H4 (cell line): ENCODE measurements at places on chromosomes 7 and 10. TPM values are rescaled to one million over a fixed set of nuclear protein-coding genes. Genes with fewer than 3 reads are reported as not detected.

DNA sequence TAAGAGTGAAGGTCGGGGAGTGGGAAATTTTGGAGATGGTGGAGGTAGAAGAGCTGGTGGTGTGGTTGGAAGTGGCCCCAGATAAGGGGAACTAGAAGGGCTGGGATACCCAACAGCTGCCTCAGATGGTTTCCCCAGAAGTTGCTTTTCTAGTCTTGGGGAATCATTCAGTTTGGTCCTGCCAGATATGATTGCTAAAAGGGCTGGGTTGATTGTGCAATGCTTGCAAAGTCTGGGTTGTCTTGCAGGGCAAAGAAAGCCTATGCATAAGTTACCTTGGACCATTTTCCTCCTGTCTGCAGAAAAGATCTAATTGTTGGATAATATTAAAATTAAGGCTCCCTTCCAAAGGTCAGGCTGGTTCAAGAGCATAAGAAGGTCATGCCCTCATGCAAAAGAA, 213.8 kb upstream of the ZNF804B start:
- DNase-seq, result no peak

GRCh38 chr7:99314504-99314903, 11.2 kb upstream of the ARPC1A start:
- DNase-seq, result no peak

DNA sequence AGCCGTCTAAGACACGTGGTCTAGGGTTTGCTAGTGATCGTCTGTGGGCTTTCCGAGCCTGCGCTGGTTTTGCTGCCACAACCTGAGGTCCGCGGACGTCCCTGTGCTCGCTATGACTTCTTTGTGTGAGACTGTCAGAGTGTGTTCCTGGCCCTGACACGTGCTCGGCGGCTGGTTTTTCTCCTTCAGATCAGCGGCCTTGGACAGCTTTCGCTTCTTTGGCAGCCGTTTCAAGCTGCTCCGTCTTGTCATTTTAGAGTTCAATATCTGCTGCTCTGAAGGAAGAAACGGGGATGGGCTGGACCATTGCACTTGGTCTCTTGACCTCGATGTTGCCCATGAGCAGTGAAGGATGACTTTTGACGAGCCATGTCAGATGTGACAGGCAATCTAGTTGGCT, 147.3 kb downstream of the MGMT start:
- DNase-seq, result no peak

PDK4 gene
- 0.45 and 1.0 TPM in 2 replicates for total RNA-seq

GRCh38 chr7:95599069-95599468, 2.8 kb upstream of the PDK4 start:
- no peak for DNase-seq

- DNase-seq, result no peak
These were observed 1093.5 kb downstream of the NRG3 start for GRCh38 chr10:82968533-82968932.

DNA sequence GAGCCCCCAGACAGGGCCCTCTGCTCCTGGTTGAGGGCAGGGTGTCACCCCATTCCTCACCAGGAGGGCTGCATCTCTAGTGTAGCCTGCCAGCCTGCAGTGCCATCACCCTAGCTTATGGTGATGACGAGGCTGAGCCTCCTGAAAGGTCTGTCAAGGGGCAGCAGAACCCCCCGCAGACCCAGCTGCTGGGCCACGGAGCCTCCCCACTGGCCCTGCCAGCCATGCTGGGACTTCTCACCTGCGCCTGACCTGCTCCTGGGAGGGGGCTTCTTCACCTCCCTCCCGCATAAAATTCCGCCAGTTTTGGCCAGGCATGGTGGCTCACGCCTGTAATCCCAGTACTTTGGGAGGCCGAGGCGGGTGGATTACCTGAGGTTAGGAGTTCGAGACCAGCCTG, 40.4 kb upstream of the RASGEF1A start:
- DNase-seq, result no peak

DNA sequence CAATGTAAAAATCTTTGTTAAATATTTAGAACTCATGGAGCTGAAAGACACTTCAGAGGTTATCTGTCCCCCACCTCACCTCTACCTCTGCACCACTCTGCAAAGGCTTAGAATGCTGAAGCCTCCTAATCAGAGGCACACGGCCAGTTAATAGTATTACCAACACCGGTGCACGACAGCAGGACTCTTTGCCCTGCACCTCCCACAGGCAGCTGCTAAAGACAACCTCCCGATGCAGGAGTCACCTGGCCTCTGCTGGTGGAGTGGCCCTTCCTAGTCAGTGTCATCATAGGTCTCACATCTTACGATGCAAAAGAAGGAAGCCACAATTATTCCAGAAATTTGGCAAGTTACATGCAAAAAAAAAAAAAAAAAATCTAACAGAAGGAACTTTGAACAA, 66.6 kb upstream of the MGMT start:
- no peak for DNase-seq

ZEB1 gene
- 10.6 and 12.2 TPM in 2 replicates for total RNA-seq

GRCh38 chr7:148803094-148803493, 81.0 kb downstream of the EZH2 start:
- DNase-seq, result no peak

GRCh38 chr7:13108061-13108460, 420.6 kb downstream of the ARL4A start:
- no peak for DNase-seq

TRIM74 gene
- not detected in 2 replicates for total RNA-seq

PRR15 gene
- 0.58 and 1.2 TPM in 2 replicates for total RNA-seq

DNA sequence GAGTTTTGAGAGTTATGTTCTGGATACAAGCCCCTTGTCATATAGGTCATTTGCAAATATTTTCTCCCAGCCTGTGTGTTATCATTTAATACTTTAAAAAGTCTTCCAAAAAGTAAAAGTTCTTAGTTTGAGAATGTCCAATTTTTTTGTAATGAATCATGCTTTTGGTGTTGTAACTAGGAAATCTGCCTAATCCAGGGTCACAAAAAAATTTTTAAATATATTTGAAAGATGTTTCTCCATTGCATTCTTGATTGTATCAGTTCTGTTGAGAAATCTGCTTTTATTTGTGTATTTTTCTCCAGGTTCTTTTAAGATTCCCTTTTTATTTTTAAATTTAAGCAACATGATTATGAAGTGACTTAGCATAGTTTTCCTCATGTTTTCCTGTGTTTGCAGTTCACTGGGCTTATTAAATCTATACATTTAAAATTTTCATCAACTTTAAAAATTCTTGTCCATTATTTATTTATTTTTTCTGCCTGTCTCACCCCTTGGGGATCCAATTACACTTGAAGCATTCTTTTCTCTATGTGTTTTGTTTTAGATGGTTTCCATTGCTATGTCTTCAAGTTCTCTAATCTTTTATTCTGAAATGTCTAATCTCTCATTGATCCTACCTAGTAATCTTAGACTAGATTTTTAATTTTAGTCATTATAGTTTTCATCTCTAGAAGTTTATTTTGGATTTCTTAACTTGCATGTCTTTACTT, 47.0 kb downstream of the CCDC71L start:
- no peak for DNase-seq

- no peak for DNase-seq
These were observed 89.9 kb downstream of the RNF216 start for GRCh38 chr7:5691606-5692005.

PGAM2 gene
- not detected in 2 replicates for total RNA-seq

GRCh38 chr7:66167773-66168387, 37.3 kb upstream of the TPST1 start:
- peak; percentile 81 for DNase-seq

CHN2 gene
- total RNA-seq, result 4.7 and 17.2 TPM in 2 replicates

DNA sequence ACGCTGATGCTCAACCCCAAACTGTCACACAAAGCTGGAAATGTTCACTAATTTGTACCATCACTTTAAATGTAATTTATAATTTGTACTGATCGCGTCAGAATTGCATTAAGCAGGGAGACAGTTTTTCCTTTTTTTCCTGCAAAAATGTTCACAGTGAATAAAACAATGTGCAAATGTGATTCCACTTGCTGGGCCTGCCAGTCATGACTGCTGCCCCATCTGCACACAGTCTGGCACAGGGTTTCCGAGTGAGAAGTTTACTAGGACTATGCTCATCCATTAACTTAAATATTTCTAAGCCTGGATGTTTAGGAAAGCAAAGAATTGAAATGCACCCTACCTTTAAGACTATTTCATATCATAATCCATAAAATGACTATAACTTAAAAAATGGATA, 99.6 kb downstream of the SORBS1 start:
- no peak for DNase-seq

PPRC1 gene
- total RNA-seq, result 12.8 and 14.7 TPM in 2 replicates

DNA sequence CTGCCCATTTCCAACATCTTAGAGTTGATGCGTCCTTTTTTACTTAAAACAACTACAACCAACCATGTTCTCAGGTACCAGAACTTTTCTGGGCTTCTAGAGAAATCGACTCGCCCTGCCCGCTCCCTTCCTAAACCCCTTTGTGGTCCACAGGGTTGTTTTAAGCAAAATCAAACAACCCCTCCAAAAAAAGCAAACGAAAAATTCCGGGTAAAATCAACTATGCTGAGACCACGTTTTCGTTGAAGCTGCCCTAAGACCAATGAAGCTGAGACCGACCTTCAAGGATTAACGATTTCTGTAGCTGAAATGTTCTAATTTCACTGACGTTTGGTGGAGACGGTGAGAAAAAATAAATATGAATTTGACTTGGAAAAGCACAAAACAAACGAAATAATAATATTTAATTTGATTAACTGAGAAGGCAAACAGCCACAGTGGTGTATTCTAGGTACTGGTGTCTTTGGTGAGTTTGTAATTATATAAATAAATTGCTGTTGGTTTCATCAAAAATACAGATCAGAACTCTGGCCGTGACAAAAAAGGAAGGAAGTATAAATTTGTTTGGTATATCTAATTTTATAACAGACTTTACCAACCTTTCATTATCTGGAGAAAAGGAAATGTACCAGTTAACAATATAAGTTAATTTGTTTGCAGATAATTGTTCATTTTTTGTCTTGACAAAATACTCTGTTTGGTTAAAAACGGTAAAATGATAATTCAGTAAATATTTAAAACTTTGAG, 4.7 kb upstream of the IGF2BP3 start:
- peak; percentile 44 for DNase-seq

DNA sequence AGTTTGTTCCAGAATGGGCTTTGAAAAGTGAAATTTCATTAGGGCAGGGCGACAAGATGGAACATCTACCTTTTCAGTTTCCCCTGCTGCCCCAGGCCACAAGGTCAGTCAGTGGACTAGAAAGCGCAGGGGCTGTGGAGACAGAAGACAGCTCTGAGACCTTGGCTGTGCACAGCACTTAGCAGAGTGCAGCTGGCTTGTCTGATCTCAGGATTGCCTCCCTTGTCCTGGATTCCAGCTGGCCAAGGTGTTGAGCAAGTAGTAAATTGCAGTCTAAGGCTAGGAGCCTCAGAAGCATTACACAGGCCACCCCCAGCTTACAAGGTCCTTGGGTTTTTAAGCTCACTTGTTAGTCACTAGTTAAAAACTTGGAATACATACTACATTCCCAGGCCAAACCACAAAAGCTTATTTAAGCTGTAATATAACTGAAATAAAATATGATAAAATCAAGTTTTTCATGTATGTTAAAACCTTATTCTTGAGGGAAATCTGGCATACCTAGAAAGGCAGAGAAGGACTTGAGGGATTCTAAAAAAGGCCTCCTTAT, 67.3 kb upstream of the NPY start:
- DNase-seq, result peak; percentile 69

GRCh38 chr10:88525371-88526069, 57.6 kb downstream of the RNLS start:
- peak; percentile 48 for DNase-seq

DNA sequence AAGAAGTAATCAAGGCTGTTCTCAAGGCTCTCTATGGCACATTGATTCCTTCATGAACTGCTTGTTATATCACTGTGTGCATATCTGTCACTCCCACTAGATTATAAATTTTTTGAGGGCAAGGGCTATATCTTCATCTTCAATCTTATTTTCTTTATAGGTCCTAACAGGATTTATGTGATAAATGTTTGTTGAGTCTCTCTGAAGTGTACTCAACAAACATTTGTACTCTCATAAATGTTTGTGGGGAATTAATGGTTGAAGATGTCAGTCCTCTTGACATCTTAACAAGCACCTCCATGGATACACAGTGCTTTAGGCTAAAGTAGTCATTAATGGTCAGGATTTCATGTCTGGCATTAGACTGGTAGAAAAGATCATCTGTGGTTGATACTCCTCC, 143.2 kb downstream of the RNLS start:
- DNase-seq, result no peak

- no peak for DNase-seq
These were observed 163.8 kb downstream of the PRPF18 start for GRCh38 chr10:13750299-13751190.

GRCh38 chr7:123329988-123330643, 130.3 kb upstream of the SLC13A1 start:
- no peak for DNase-seq

PPP1R17 gene
- not detected in 2 replicates for total RNA-seq

GRCh38 chr7:151252561-151252835, 4.0 kb upstream of the SMARCD3 start:
- no peak for DNase-seq

DNA sequence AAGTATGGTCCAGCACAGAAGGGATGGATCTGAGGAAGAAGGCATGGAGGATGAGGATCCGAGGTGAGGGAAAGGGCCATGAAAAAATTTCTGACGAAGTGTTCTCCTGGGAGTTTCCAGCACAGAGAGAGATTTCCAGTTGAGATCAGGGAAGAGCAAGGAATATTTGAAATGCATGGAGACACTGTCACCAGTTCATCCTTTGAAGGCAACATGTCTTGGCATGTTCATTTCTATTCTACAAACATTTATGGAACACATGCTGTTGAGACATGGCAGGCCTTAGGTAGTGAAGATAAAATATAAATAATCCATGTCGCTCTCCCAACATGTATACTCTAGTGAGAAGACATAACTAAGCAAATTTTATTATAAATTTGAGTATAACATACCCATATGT, 234.0 kb upstream of the TCF7L2 start:
- DNase-seq, result no peak

ZNF679 gene
- not detected in 2 replicates for total RNA-seq

ANXA8 gene
- 0.17 and 0.55 TPM in 2 replicates for total RNA-seq

ZNF22 gene
- total RNA-seq, result 18.0 and 18.4 TPM in 2 replicates

- no peak for DNase-seq
These were observed 123.0 kb upstream of the VSTM2A start for GRCh38 chr7:54419209-54419608.

UNC5B gene
- total RNA-seq, result 6.8 and 7.1 TPM in 2 replicates

IPMK gene
- total RNA-seq, result 4.9 and 7.8 TPM in 2 replicates

GRCh38 chr7:100705320-100705752, 585 bp upstream of the POP7 start:
- peak; percentile 56 for DNase-seq
